ENCODE measurements at places on chromosomes 16 and 17.

GRCh38 chr16:1366712-1367299 lies 15.1 kb downstream of the GNPTG start:
- DNase-seq, result no peak

DNA sequence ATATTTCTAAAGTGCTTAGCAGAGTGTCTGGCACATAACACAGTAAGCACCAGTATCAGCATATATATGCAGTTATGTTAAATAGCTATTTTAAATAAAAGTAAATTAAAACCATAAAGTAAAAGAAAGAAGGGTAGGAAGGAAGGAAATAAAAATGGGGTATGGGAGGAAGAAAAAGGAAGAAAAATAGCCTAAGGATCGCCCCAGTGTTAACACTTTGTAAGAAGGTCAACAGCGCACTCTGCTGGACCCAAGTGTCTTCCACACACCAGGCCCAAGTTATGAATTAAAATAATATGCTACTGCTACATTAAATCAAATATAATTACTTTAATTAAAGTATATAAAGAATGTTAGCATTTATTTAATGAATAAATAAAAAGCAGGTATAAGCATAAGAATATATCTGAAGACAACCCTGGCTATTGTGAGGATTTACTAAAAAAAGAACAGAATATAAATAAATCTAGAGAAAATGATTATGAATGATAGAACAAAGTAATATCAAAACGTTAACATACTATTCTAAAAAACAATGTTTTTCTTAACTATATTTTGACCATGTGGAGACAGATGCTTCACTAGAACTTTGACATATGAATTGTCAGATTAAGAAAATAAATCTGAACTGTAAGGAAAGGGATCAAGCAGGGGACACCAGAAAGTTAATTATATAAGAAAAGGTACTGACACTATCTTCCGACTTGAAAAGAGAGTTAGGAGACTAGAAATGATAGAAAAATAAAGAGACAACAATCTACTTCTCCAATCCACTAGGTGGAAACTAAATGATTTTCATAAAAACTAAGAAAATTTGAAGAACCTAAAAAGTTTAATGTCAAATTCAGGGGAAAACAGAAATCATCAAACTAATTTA lies 25.9 kb downstream of the BRIP1 start:
- peak; percentile 26 for DNase-seq

GRCh38 chr17:36849871-36850348 lies 87.4 kb upstream of the LHX1 start:
- peak; percentile 11 for DNase-seq

DNA sequence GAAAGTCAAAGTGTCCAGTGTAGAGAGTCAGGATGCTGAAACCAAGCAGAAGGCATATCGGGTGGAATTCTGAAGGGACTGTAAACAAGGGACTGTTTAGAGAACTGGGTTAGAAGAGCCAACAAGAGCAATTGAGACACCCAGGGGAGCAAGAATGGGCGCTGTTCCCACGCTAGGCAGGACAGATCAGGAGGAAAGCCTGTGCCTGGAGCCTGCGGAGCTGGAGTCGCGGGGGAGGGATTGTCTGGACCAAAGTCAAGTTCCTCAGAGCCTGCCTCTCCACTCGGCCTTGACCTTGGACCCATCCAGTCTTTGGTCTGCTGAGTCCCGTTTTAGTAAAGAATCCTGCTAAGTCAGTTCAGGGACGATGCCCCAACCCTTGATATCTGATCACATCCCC lies 14.7 kb upstream of the KLHL36 start:
- no peak for DNase-seq

DNA sequence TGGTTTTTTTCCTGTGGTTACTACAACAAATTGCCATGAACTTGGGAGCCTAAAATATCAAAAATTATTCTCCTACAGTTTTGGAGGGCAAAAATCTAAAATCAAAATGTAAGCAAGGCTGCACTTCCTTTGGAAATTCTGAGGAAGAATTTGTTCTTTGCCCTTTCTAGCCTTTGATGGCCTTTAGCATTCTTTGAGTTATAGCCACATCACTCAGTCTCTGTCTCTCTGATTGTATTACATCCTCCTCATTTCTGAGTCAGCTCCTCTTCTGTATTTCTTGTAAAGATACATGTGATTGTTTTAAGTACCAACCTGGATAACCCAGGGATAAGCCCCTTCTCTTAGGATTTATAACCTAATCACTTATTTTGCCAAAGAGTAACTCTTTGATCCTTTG lies 282.0 kb downstream of the BCAS3 start:
- DNase-seq, result no peak

DNA sequence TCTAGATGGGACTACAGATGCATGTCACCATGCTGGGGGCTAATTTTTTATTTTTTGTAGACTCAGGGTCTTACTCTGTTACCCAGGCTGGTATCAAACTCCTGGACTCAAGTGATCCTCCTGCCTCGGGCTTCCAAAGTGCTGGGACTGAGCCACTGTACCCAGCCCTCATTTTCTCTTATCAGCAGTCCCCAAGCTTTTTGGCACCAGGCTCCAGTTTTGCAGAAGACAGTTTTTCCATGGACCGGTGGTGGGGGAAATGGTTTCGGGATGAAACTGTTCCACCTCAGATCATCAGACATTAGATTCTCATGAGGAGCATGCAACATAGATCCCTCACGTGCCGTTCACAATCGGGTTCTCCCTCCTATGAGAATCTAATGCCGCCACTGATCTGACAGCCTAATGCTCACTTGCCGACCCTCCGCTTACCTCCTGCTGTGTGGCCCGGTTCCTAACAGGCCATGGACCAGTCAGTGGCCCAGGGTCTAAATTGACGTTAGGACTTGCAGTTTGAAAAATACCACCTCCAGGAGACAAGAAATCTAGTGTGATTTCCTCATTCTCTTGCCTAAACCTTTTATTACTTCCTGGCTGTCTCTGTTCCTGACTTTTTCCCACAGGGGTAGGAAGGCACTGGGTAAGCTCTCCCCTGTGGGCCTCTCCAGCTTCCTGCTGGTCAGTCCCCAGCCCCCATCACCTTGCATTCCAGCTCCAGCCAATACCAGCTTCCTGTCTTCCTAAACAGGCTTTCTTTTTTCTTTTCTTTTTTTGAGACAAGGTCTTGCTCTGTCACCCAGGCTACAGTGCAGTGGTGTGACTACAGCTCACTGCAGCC lies 9.3 kb upstream of the CNP start:
- DNase-seq, result no peak

- DNase-seq, result no peak
Measured at GRCh38 chr16:56286809-56287208, 95.5 kb downstream of the GNAO1 start.

DNA sequence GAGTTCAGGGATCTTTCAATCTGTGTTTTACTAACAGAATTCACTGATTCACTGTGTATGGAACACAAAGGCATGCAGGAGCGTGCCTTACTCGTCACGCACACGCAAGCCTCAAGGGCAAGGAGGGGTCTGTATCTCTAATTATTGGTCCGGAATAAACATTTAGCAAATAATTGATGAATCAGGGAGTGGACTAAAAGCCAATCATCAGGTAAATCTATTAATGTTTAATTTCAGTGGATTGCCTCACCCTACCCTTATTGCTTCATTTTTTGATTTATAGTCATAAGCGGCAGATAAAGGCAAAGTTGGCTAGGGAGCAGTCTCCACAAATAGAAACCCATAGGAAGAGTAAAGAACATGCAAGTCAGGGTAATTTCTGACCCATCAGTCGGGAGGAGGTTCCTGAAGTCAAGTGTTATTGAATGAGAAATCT lies 7.4 kb upstream of the HSD17B2 start:
- DNase-seq, result no peak

DNA sequence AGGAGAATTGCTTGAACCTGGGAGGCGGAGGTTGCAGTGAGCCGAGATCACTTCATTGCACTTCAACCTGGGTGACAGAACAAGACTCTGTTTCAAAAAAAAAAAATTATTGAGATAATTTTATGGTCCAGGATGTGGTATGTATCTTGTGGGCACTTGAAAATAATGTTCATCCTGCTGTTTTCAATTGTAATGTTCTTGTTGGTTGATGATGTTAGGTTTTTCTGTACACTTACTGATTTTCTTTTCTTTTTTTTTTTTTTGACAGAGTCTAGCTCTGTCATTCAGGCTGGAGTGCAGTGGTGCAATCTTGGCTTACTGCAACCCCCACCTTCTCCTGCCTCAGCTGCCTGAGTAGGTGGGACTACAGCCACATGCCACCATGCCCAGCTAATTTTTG lies 29.7 kb downstream of the TBX21 start:
- no peak for DNase-seq

DNA sequence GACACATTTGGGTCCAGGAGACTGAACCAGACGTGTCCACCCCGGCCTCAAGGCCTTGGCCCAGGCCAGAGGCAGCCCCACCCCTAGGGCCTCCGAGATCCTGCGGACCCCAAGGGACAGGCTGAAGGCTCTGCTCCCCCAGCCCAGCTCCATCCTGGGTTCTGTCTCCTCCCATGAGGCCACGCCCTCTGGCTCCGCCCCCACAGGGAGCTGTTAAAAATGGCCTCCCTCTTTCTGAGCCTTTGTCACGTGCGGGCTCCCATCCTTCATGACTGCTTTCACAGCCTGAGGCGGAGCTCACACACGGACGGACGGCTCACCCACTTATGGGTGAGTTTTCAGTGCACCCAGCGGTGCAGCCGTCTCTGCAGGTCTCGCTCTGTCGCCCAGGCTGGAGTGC lies 6.5 kb upstream of the CACNA1H start:
- DNase-seq, result no peak

- no peak for DNase-seq
Measured at GRCh38 chr17:39252788-39253460, 27.2 kb upstream of the STAC2 start.

- DNase-seq, result no peak
Measured at GRCh38 chr16:55372792-55373488, 48.9 kb downstream of the IRX6 start.

DNA sequence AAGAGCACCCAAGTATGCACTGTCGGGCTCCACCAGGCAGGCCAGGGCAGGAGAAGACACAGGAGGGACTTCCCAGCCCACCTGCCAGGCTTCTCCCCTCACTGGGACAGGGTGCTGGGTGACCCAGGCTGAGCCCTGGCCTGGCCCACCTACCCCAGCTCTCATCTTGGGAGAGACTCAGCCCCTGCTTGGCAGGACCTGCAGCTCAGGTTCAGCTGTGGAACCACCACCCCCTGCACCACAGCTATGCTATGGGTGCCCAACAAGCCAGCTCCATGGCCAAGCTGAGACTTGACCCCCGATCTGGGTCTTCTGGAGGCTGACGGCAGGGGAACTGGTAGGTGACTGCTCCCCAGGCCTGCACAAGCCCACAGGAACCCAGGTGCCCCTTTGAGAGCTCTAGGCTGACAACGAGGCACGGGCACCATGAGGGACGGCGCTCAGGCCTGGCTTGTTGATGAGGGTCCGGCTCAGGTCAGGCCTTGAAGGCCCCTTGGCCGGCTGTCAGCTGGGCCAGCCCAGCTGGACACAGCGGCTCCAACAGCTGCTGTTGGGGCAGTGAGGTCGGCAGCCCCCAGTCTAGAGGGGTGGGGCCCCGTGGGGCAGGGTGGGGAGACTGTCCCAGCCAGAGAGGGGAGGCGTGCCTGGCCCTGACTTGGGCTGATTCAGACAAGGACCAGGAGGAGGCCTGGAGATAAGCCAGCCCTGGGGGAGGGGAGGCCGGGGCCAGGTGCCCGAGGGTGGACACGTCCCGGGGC lies 4.6 kb downstream of the RPUSD1 start:
- DNase-seq, result no peak

- no peak for DNase-seq
Measured at GRCh38 chr17:29855686-29856085, 74.3 kb downstream of the SSH2 start.

GRCh38 chr17:34024386-34024785 lies 230.7 kb upstream of the CCL2 start:
- no peak for DNase-seq

- no peak for DNase-seq
Measured at GRCh38 chr16:14278749-14279148, 207.6 kb downstream of the MRTFB start.

DNA sequence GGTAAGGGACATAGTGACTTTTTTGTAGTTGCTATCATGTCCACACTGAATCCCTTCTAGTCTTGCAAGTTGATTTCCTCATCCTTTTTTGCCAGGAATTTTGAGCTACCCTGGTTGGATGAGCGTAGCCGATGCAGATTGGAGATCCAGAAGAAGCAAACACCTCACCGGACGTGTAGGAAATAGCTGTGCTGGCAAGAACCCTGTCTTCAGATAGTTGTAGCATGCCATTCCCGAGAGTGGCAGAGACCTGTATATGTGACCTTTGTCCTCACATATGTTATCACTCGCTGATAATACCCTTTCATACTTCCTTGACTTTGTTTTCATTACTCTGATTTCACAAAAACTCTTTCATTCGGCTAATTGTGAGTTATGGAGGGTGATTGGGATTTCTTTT lies 6.2 kb upstream of the CASC3 start:
- DNase-seq, result no peak

DNA sequence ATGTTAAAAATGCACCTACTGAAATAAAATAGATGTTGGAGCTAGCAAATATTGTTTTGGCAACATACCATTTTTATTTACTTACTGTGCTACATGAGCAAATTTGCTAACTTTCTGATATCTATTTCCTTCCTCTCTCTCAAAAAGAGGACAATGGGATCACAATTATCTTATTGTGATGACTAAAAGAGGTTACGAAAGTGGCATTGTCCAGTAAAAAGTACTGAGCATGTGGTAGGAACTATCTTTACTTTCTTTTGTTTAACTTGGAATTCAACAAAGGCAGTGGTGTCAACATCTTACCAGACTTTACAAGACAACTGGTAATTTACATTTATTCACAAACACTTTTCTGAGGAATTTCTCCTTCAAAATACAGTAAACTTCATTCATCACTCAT lies 1542.6 kb upstream of the CDH8 start:
- DNase-seq, result peak; percentile 8

GRCh38 chr16:19708296-19709205 lies 9.5 kb downstream of the KNOP1 start:
- DNase-seq, result no peak

- no peak for DNase-seq
Measured at GRCh38 chr16:69166946-69167930, 19.7 kb upstream of the SNTB2 start.

DNA sequence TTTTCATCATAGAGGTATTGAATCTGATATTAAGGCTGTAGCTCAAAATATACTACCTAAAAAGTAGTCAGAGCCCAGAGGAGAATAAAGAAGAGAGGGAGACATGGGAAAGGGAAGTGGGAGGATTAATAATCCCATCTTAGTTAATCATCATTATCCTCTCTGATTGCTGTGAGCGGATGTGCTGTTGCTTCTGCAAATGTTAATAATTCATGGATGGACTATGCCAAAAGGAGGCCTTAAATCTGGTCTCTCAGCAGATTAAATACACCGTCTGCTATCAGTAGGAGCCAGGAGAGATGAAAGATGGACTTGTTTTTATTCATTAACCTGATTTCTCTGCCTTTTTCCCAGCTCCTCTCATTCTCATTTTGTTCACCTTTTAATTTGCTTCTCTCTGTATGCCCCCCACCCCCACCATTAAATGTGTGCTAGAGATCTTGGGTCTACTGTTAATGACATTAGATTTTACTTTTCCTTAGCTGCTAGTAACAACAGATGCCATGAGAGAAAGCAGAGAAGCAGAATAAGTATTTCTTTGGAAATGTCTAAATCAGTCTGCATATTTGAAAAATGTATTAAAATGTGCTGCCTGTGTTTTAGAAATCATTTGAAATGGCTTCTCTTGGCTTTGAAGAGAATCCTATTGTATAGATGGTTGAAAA lies 44.2 kb downstream of the NUP93 start:
- DNase-seq, result no peak

All from pulmonary artery endothelial cell (primary cell).